ENCODE measurements at places on chromosomes 4 and X.

- peaks cover 7% of the 10 kb centered on the region for H3K4me1 ChIP-seq
- H3K36me3 ChIP-seq: no peaks in the 10 kb centered on the region
- H3K27ac ChIP-seq: no peak overlapping the region
- DNase-seq: no peak
Measured at GRCh38 chr4:183458005-183458404, 13.6 kb downstream of the CDKN2AIP start.

DNA sequence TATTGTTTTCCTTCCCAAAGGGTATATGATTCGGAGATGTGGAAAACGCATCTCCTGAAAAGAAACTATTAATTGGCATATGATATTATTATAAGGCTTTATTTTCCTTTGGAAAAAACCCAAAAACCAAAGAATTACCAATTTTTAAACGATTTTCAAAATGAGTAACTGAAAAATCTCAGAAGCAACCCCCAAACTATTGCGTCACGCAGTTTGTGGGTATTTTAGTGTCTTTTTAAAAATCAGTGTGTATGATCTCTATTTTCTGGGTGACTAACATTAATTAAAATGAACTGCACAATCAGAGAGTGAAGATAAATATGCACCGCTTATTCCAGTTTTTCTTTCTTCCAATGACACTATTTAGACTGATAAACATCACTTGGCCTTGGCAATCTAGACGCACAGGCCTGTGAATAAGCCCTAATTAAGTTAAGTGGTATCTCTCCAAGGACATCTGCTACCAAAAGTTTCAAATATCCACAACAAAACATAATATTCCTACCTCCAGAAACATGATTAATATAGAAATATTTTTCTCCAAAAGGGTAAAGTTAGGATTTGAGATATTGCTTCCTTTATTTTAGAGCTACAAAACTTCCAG is 511.5 kb upstream of the FAM241A start:
- peaks cover 11% of the 10 kb centered on the region for H3K27me3 ChIP-seq
- no peak overlapping the region for H3K27ac ChIP-seq
- DNase-seq: no peak
- no peaks in the 10 kb centered on the region for H3K36me3 ChIP-seq
- H3K4me1 ChIP-seq: no peaks in the 10 kb centered on the region

- H3K27me3 ChIP-seq: peaks cover 13% of the 10 kb centered on the region
- H3K27ac ChIP-seq: peak overlapping the region; percentile 93
- peak; percentile 44 for DNase-seq
- no peaks in the 10 kb centered on the region for H3K4me1 ChIP-seq
Measured at GRCh38 chr4:3765271-3766035, 732 bp upstream of the ADRA2C start.

GRCh38 chr4:97150966-97151365 is 992.3 kb downstream of the STPG2 start:
- no peak for DNase-seq
- no peaks in the 10 kb centered on the region for H3K4me1 ChIP-seq
- no peaks in the 10 kb centered on the region for H3K27me3 ChIP-seq
- H3K4me3 ChIP-seq: no peak overlapping the region

GRCh38 chrX:117196481-117196880 is 733.7 kb upstream of the CT83 start:
- H3K4me1 ChIP-seq: no peaks in the 10 kb centered on the region
- H3K27ac ChIP-seq: no peak overlapping the region
- H3K27me3 ChIP-seq: no peaks in the 10 kb centered on the region
- no peaks in the 10 kb centered on the region for H3K36me3 ChIP-seq
- no peak overlapping the region for H3K4me3 ChIP-seq

DNA sequence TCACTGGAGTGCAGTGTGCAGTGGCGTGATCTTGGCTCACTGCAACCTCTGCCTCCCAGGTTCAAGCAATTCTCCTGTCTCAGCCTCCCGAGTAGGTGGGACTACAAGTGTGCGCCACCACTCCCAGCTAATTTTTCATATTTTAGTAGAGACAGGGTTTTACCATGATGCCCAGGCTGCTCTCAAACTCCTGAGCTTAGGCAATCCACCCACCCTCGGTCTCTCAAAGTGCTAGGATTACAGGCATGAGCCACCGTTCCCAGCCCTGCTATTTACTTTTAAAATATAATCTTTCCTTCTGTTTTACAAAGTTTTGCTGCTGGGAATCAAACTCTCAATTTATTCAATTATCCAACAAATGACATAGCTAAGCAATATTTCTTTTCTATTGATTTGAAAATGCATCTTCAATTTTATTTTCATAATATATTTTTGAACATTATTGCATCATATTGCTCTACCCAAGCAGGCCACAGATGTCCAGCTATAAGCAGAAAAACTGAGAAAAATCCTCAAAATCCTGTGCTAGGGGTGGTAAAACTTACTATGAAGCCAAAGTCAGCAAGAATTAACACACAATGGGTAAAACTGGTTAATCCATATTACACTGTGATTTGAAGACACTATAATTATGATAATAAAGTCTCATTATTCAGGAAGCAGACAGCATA is 5.2 kb downstream of the TIFA start:
- no peaks in the 10 kb centered on the region for H3K27me3 ChIP-seq
- no peaks in the 10 kb centered on the region for H3K36me3 ChIP-seq
- H3K27ac ChIP-seq: no peak overlapping the region
- H3K4me1 ChIP-seq: peaks cover 22% of the 10 kb centered on the region
- no peak for DNase-seq
- H3K4me3 ChIP-seq: no peak overlapping the region

DNA sequence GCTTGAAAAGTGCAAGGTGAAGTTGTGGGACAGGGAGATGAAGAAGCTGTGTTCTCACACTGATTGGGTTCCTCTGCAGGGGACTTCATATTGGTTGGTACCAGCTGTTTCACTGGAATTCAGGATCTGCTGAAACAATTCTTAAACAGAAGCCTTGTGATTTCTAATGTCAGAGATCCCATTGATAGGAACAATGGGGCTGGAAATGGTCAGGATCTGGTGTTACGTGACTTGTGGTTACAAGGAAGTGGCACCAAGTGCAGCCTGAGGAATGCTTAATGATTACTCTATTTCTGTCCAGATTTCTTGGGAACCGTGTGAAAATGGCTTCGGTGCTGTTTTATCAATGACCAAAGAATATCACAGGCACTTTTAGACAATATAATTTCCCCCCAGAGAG is 68.1 kb downstream of the MOSPD2 start:
- no peak overlapping the region for H3K4me3 ChIP-seq
- no peaks in the 10 kb centered on the region for H3K36me3 ChIP-seq
- no peaks in the 10 kb centered on the region for H3K27me3 ChIP-seq
- H3K27ac ChIP-seq: no peak overlapping the region

DNA sequence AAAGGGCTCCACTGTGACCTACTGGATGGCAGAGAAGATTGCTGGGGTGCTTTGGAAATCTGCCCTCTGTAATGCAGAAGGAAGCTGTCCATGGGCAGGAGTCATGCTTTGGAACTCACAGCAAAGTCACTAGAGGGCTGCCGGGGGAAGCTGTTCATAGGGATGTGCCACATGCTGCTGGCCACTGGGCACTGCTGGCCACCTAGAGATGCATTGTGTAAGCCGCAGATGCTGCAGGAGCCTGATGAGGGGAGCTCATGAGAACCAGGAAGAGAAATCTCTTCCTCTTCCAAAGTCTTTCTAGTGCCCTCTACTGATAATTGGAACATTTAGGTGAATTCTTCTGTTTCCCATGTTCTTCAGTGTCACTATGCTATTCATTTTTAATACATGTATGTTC is 31.2 kb upstream of the UXT start:
- no peaks in the 10 kb centered on the region for H3K27me3 ChIP-seq
- H3K4me3 ChIP-seq: no peak overlapping the region
- H3K27ac ChIP-seq: no peak overlapping the region
- H3K4me1 ChIP-seq: no peaks in the 10 kb centered on the region

GRCh38 chr4:1031346-1031745 is 19.9 kb downstream of the FGFRL1 start:
- no peaks in the 10 kb centered on the region for H3K36me3 ChIP-seq
- H3K27me3 ChIP-seq: no peaks in the 10 kb centered on the region
- H3K27ac ChIP-seq: no peak overlapping the region
- no peak overlapping the region for H3K4me3 ChIP-seq

GRCh38 chrX:46561824-46562657 is 11.5 kb upstream of the CHST7 start:
- no peak overlapping the region for H3K4me3 ChIP-seq
- DNase-seq: no peak
- H3K27me3 ChIP-seq: no peaks in the 10 kb centered on the region
- H3K4me1 ChIP-seq: no peaks in the 10 kb centered on the region
- no peak overlapping the region for H3K27ac ChIP-seq

- no peak overlapping the region for H3K4me3 ChIP-seq
- H3K36me3 ChIP-seq: no peaks in the 10 kb centered on the region
- DNase-seq: no peak
- no peak overlapping the region for H3K27ac ChIP-seq
- H3K27me3 ChIP-seq: no peaks in the 10 kb centered on the region
Measured at GRCh38 chr4:40378619-40379018, 43.5 kb downstream of the CHRNA9 start.

DNA sequence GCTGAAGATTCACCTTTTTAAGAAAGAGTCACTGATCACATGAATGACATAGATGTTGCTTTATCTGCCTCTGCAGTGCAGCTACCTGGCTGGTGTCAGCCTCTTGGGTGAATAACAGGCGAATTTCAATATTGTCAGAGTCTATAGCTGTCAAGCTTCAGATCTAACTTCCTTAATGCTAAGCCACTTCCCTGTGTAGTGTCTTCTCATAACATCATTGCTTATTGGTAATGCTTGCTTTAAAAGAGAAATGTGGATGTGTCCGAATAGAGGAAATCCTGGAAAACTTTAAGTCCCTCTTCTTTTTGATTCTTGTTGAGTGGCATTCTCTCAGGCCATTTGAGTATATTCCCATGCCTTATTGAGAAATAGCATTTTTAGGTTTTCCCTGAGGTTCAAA is 7.3 kb upstream of the IGFBP7 start:
- peak overlapping the region; percentile 88 for H3K27ac ChIP-seq
- peaks cover 44% of the 10 kb centered on the region for H3K4me1 ChIP-seq
- H3K36me3 ChIP-seq: no peaks in the 10 kb centered on the region
- H3K4me3 ChIP-seq: no peak overlapping the region
- no peak for DNase-seq

GRCh38 chr4:74474345-74475090 is 29.6 kb downstream of the AREG start:
- peak overlapping the region; percentile 12 for H3K27ac ChIP-seq
- H3K27me3 ChIP-seq: no peaks in the 10 kb centered on the region
- peaks cover 16% of the 10 kb centered on the region for H3K4me1 ChIP-seq
- H3K36me3 ChIP-seq: no peaks in the 10 kb centered on the region
- DNase-seq: no peak

GRCh38 chrX:104135677-104136076 is 21.1 kb downstream of the SLC25A53 start:
- H3K4me3 ChIP-seq: peak overlapping the region; percentile 44
- DNase-seq: no peak
- H3K36me3 ChIP-seq: no peaks in the 10 kb centered on the region
- no peaks in the 10 kb centered on the region for H3K4me1 ChIP-seq

- DNase-seq: no peak
- no peak overlapping the region for H3K27ac ChIP-seq
- H3K36me3 ChIP-seq: peaks cover 82% of the 10 kb centered on the region
- H3K4me1 ChIP-seq: no peaks in the 10 kb centered on the region
Measured at GRCh38 chr4:75950213-75950815, 9.5 kb upstream of the NAAA start.

- H3K27me3 ChIP-seq: no peaks in the 10 kb centered on the region
- DNase-seq: peak; percentile 92
- no peaks in the 10 kb centered on the region for H3K36me3 ChIP-seq
Measured at GRCh38 chr4:1870578-1871443, at the start of gene NSD2. NSD2 (plus strand) TSS chr4:1871393; CDS start chr4:1900655, 29,262 bp downstream.

GRCh38 chr4:1113311-1114009 is at the start of gene RNF212:
RNF212 (minus strand) TSS chr4:1113564; CDS start chr4:1113464, 100 bp downstream.
- H3K36me3 ChIP-seq: no peaks in the 10 kb centered on the region
- H3K27me3 ChIP-seq: peaks cover 48% of the 10 kb centered on the region
- peaks cover 8% of the 10 kb centered on the region for H3K4me1 ChIP-seq

DNA sequence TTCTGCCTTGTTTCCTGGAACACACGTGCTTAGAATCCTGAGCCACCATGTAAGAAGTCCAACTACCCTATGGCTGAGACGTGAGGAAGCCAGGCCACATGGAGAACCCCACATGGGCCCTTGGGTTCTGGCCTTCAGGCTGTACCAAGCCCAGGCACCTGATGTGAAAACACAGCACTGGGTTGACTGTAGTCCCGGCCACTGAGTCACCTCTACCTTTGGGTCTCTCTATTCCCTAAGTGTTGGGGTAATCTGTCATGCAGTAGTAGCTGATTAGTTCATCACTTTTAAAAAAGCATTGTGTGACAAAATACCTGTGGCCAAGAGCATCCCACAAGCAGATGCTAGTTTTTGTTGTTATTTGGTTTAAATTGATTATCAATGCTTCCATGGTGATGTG is 24.3 kb downstream of the CFAP97 start:
- peaks cover 48% of the 10 kb centered on the region for H3K4me1 ChIP-seq
- no peaks in the 10 kb centered on the region for H3K36me3 ChIP-seq
- no peak overlapping the region for H3K4me3 ChIP-seq
- no peak for DNase-seq
- H3K27ac ChIP-seq: no peak overlapping the region

DNA sequence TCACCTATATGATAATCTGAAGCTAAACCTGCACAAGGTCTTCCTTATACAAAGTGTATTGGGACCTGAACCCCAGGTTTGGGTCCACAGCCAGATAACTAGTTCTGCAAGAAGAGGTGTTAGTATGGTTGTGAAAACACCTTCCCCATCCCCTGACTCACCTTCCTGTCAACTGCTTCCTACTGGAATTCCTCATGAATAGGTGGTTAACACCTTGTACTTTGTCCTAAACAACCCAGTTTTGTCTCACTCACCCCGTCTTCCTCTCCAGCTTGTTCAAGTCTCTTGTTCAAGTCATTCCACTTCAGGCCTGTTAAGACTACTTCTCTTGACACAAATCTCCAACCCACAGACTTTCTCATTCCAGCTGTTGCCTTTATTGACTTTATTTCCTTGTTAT is 45.5 kb downstream of the CCNG2 start:
- H3K36me3 ChIP-seq: no peaks in the 10 kb centered on the region
- no peaks in the 10 kb centered on the region for H3K27me3 ChIP-seq
- DNase-seq: no peak
- H3K4me1 ChIP-seq: no peaks in the 10 kb centered on the region
- no peak overlapping the region for H3K4me3 ChIP-seq

GRCh38 chrX:119684916-119685224 is 8.1 kb downstream of the SEPTIN6 start:
- H3K4me3 ChIP-seq: no peak overlapping the region
- H3K27ac ChIP-seq: peak overlapping the region; percentile 61
- H3K36me3 ChIP-seq: no peaks in the 10 kb centered on the region

Data from tibial artery (tissue), 4 donors.